CD14-positive monocyte (primary cell): ENCODE measurements at places on chromosomes 1 and 21. TPM values are rescaled to one million over a fixed set of nuclear protein-coding genes. Genes with fewer than 3 reads are reported as not detected.

The TEX38 gene
- polyA plus RNA-seq, result not detected in 2 replicates

The LIN9 gene
- 1.3 TPM for polyA plus RNA-seq

The EDARADD gene
- polyA plus RNA-seq, result not detected in 2 replicates

The KCND3 gene
- polyA plus RNA-seq, result 0.03 TPM in 1 of 2 replicates, not detected in the other

The GBP5 gene
- polyA plus RNA-seq, result 9.8 TPM

The IFNLR1 gene
- polyA plus RNA-seq, result not detected

The KRTAP10-12 gene
- polyA plus RNA-seq, result not detected
